CD8-positive, alpha-beta memory T cell (primary cell): ENCODE measurements at places on chromosomes 16 and 17.

GRCh38 chr16:82628711-82629110, 1.9 kb downstream of the CDH13 start:
- no peak for DNase-seq

- no peak for DNase-seq
Measured at GRCh38 chr16:81473066-81473488, 28.5 kb downstream of the CMIP start.

GRCh38 chr16:71840052-71840451, 5.7 kb upstream of the ATXN1L start:
- no peak for DNase-seq

GRCh38 chr17:77320044-77320440, 179.3 kb downstream of the SEC14L1 start:
- DNase-seq = no peak

DNA sequence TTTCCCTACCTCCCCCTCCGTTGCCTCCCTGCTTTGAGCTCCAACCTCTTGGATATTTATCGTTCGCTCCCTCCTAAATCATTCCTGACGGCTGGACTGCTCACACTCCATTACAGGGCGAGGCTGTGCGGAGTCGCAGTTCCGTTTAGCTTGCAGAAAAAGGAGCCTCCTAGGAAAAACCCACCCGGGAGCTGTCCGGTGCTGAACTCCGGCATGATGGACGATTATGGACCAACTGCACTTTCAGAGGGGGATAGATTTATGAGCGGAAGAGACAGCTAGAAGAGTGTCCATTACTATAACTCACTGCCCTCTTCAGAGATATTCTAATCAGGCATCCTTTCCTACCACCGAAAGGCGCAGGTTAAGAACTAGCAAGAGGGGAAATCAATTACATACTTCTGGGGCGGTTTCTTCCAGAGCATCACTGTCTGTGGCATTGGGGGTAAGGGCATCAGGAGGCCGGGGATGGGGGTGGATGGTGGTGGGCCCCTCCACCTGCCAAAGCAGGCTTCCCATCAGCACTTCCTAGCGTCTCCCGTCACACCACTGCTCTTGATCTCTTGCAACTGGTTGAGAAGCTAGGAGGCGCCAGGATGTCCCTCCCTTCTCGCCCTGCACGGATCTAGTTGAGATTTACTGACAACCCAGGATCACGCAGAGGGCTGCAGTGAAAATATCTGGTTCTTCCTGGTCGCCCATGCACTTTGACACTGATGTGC, 251.2 kb downstream of the ENGASE start:
- DNase-seq = no peak

- no peak for DNase-seq
Measured at GRCh38 chr17:42928714-42929496, 28.3 kb downstream of the G6PC1 start.

DNA sequence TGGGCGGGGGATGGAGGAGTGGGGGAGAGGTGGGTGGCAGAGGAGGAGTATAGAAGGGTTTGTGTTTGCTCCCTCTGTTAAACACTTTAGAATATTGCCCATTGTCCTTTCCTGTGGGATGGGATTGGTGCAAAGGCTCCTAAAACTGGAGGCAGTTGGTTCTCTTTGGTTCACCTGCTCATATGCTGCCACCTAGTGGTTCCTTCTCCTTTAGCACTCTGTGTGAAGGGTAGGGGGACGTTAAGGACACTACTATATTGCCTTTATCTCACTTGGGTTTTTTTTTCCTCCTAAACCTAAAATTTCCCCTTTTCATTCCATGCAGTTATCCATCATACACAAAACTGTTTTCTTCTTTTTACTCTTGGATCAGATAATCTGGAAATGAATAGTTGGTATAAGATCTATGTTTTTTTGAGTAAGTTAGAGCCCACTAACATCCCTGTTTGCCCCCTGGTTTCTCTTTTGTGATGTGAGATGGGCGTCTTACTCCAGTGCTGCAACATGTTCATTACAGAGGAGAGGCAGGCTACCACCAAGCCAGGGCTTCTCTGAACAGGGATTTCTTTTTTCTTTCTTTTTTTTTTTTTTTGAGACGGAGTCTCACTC, 23.8 kb downstream of the SNX11 start:
- DNase-seq = peak; percentile 46

DNA sequence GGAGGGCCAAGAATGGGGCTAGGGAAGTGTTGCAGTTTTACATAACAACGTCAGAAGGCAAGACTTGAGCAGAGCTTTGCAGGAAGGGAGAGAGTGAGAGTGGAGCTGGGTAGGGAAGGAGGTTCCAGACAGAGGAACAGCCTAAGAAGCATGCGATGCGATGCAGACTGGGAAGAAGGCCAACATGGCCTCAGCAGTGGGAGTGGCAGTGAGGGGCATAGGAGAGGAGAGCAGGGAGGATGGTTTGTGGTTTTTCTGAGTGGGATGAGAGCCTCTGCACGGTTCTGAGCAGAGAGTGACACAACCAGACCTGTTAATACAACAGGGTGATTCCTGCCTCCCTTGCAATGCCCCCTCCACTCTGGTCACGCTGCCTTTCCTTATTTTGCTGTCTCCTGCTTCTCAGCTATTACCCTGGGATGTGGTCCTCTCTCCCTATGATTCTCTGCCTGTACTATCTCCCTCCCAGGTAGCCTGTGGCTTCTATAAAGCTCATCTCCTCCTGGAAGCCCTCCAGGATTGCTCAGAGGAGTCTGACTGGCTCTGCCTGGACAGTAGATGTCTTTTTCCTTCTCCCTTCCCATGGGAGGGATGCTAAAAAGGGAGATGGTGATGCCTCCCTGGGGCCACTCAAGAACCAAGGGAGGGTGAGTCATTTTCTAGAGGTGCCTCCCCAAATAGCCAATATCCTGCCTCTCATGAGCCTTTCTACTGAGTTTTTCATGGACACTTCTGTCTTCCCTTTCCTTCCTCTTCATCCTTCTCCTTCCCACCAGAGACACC, 38.7 kb upstream of the NGFR start:
- no peak for DNase-seq

DNA sequence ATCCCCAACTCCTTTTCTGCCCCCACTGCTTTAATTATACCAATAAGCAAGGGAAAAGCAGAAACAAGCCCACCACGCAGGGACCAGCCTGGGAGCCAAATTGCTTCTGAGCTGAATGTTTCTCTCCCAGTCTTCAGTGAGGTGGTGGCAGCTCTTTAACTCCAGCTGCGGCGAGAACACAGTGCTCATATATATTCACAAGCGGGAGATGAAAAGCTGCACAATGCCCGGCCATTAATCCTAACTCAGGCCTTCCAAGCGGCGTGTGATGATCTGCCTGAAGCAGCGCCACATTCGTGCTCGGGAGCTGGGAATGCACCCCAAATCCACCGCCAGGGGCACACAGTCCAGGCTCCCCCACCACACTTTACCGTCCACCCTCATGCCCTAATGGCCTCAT, 203.7 kb upstream of the SDK2 start:
- DNase-seq = no peak

DNA sequence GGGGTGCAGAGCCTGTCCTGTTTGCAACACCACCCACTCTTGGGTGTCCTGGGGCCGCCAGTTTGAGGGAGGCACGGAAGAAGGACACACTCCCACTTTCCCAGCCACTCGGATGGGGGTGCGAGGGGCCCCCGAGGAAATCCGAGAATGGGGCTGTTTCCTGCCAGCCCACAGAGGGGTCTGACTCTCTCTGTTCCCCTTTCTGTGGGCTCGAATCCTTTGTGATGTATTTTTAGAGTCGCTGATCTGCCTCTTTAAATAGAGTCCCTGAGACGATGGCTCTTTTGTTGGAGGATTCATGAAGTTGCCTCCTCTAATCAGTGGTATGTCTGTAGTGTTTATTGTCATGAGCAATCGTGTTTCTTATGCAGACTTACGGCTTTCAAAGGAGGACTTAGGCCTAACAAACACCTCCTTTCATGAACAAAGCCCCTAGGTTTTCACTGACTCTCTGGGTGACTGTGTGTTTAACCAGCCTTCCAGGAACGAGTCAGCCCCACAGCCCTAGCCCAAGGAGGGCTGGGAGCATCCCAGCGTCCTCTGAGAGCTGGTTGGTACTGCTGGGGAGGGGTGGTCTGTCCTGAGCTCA, 29.1 kb downstream of the CIBAR2 start:
- no peak for DNase-seq

GRCh38 chr17:266219-266618, 84.8 kb upstream of the DOC2B start:
- DNase-seq = no peak
